Left renal cortex interstitium (tissue), 4 donors: ENCODE measurements at places on chromosomes 4 and X. TPM values are rescaled to one million over a fixed set of nuclear protein-coding genes. Genes with fewer than 3 reads are reported as not detected.

- DNase-seq, result no peak
Observed at GRCh38 chr4:42671431-42672194, 14.7 kb upstream of the ATP8A1 start.

PPEF1 gene
- 0.96 TPM for polyA plus RNA-seq

GRCh38 chr4:128639541-128640270 lies 169.8 kb upstream of the JADE1 start:
- no peak for DNase-seq

DNA sequence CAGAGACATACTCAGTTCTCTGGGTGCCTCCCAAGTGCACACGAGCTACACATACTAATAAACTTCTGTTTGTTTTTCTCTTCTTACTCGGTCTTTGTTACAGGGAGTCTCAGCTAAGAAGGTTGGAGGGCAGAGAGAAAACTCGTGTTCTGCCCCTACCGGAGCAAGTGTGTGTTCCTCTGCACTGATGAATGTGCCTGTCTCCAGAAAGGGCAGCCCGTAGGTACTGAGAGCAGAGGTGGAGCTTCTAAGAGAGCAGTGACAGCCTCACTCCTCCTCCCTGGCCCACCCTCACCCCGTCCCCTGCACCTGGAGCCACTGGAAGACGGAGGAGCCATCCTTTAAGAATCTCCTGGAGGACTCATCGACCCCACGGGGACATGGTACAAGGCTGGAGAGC lies 67.6 kb downstream of the MTNR1A start:
- no peak for DNase-seq

DNA sequence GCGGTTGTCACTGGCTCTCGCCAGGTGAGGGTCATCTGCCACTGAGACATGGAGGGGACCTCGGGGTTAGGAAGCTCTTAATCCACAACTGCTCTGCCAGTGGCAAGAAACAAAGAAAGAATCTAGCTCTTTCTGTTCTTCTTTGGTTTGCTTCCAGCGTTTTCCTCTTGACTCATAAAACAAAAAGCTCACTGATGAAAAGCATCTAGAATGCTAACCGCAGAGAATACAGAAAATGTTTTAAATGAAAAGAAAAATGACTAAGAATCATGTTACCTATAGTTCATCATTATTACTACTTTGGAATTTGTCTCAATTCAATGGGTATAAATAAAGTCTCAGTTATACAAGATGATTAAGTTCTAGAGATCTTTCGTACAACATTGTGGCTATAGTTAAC lies 274.8 kb upstream of the TENM3 start:
- DNase-seq, result no peak

DNA sequence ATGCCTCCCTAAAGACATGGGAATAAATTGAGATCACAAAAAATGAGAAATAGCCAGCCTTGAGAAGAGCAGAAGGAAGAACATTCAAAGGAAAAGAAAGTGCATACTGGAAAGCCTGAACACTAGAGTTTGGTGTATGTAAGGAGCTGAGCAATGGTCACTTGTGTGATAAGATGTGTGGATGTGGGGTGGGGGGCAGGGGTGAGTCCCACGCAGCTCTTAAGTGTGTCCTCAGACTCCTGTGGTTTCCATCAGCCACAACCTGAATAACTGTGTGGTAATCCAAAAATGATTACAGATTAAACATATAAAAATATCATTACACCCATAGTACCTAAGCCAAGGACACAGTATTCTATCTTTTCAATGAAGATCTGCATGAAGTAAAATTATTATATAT lies 59.9 kb downstream of the ELOVL6 start:
- no peak for DNase-seq

DNA sequence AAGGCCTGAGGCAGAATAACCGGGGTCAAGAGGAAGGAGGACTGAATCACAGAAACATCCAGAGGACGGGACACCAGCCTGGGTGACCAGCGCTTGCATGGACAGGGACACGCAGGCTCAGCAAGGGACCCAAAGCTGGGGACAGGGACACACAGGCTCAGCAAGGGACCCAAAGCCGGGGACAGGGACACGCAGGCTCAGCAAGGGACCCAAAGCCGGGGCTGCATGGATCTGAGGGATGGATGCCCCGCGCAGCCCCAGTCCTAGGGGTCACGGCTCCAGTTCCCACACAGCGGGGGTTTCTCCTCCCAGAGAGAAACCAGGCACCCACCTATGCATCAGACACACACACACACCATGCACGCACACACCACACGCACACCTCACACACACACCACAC lies 32.5 kb downstream of the FAM53A start:
- no peak for DNase-seq

- DNase-seq, result no peak
Observed at GRCh38 chr4:14272206-14272605, 644.7 kb upstream of the BOD1L1 start.

- no peak for DNase-seq
Observed at GRCh38 chrX:77652095-77652494, 133.9 kb downstream of the ATRX start.

EBP gene
- polyA plus RNA-seq, result 69.2 TPM

DNA sequence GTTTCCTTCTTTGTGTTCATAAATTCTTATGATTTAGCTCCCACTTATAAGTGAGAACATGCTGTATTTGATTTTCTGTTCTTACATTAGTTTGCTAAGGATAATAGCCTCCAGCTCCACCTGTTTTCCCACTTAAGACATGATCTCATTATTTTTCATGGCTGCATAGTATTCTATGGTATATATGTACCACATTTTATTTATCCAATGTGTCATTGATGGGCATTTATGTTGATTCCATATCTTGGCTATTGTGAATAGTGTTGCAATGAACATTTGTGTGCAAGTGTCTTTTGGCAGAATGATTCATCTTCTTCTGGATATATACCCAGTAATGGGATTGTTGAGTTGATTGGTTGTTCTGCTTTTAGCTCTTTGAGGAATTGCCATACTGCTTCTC lies 1234.8 kb downstream of the ADGRL3 start:
- no peak for DNase-seq

- no peak for DNase-seq
Observed at GRCh38 chr4:174999407-174999806, 81.2 kb downstream of the ADAM29 start.

DNA sequence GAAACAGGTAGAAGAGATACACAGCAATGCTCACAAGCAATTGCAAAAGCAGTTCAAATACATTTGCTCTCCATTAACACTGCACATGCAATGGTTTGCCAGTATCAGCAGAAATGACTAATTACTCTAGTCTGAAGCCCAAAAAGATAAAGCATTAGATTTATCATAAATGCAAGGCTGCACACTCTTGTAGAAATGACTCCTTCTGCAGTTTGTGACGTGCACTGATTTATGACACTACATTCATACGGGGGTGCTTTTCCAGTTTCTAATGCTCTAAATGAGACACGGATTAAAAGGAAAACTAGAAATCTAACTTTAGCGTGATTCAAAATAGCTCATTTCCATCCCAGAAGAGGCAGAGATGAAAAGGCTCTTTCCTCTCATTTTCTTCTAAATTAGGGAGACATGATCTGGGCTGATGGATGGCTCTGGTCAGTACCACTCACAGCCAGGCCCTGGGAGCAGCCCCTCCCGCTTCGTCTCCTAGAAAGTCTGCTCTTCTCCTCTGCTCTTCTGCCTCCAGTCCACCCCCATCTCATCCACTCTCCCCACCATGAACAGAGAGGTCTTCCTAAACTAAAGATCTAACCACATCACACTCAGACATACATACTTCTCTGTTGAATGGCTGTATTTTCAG lies 33.2 kb downstream of the PPP2R2C start:
- DNase-seq, result no peak

CACNA1F gene
- 0.11 TPM for polyA plus RNA-seq

DNA sequence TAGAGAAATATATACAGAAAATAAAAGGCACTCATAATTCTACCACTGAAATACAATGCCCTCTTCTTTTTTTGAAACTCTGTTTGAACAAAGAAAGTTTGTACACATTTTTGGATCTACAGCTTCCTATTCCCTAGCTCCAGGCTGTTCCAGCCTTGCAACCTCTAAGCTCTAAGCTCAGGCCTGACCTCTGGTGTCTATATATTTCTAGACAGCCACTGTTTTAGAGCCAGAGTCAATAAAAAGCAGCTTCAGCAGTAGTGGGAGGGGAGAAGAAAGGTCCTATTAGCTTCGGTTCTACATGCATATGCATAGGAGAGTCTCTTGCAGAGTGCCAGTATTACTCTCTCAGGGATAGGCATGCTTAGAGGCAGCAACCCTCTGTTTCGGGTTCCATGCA lies 39.7 kb downstream of the CLDN2 start:
- DNase-seq, result no peak

RAB41 gene
- 1.0 TPM for polyA plus RNA-seq

NLRP2B gene
- polyA plus RNA-seq, result 0.06 TPM

- DNase-seq, result no peak
Observed at GRCh38 chr4:101288365-101289145, 58.8 kb downstream of the PPP3CA start.

FANCB gene
- 3.6 TPM for polyA plus RNA-seq

GRCh38 chrX:44020693-44021092 lies 47.5 kb upstream of the NDP start:
- no peak for DNase-seq

DNA sequence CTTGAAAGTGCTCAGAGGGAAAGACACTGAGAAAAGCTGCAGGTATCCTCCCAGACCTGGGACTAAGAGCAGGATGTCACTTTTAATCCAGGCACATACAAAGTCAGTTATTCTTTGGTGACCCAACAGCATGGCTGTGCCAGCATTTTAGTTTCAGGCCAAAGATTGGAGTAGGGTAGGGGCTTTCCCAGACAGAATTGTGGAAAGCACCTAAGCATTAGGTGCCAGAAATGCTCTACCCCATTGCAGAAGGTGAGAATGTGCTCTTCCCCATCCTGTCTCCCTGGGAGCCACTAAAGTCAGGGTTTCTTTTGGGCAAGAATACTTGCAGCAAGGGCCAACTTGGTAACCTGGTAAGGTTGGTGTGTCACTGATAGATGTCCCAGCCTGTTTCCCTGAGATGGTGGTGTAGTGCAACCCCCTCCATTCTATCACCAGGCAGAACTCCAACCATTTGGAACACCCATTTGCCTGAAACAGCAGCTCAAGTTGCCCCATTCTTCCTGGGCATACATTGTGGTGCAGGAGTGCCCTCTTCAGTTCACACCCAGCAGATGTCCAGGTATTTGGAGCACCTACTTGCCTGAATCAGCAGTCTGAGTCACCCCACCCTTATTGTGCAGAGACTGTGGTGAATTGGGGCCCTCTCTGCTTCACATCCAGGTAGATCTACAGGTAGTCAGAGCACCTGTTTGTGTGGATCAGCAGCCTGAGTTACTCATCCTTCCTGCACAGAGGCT lies 183.5 kb downstream of the ZC4H2 start:
- DNase-seq, result no peak

GRCh38 chr4:78542373-78542772 lies 9.2 kb upstream of the ANXA3 start:
- DNase-seq, result no peak

MAGEA2 gene
- not detected for polyA plus RNA-seq

DNA sequence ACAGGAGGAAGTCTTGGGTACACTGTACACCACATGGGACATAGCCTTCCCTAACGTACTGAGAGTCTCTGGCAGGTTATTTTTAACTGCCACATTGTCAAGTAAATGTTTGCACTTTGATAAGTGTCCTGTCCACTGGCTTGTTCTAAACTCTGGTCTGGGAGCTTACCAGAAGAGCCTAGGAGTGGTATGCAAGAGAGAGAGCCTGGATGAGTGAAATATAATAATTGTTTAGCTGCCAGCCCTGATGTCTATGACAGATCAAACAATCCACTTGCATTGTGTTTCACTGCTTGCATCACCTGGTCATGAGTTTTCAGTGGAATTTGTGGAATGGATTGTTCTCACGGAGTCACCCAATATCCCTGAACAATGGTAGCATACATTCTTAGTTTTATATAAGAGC lies 91.6 kb downstream of the SHROOM3 start:
- no peak for DNase-seq

FRG2 gene
- not detected for polyA plus RNA-seq

PNCK gene
- polyA plus RNA-seq, result 6.9 TPM

CASP6 gene
- 33.8 TPM for polyA plus RNA-seq

DNA sequence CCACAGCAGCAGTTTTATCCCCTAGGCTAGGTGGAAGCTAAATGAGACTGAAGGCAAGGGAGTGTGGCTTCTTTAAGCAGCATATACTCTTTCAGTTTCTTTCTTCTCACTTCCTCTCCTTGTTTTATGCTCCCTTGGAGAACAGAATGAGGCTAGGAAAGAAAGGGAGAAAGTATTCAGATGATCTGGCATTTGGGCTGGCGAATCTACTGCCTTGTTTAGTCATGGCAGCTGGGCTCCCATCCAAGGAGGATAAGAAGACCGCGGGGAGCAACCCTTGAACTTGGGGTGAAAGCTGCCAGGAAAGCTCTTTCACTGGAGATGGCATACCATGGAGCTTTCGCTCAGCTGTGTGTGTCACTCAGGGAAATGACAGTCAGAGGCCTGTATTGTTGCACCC lies 72.1 kb downstream of the ARHGEF38 start:
- no peak for DNase-seq

DNA sequence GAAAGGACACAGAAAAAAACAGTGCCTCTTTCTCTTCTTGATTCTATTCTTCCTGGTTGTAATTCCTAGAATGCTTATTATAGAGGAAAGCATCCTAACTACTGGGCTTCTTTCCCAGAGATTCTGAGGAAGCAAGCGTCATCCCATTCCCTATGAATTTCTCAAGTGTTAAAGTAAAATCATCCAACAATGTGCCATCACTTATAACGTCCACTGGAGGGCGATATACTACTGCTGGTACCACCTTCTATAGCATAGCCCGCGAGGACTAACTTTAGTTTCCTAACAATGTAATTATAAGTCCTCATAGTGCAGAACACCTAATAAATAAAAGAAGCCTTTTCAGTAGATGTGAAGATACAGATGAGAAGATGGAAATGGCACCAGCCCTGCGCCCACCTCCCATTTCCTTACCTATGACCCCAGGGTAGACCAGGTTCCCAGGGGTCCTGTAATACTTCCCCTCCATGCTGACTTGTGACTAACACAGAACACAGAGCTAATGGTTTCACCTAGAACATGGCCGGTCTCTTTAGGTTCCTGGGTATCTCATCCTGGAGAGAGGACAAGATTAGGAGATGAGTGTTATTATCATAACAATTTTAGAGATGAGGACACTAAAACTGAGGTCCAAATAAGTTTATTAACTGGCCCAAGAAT lies 4.2 kb downstream of the CENPVL3 start:
- no peak for DNase-seq

SLC2A9 gene
- 11.3 TPM for polyA plus RNA-seq

THAP6 gene
- 34.2 TPM for polyA plus RNA-seq

DNA sequence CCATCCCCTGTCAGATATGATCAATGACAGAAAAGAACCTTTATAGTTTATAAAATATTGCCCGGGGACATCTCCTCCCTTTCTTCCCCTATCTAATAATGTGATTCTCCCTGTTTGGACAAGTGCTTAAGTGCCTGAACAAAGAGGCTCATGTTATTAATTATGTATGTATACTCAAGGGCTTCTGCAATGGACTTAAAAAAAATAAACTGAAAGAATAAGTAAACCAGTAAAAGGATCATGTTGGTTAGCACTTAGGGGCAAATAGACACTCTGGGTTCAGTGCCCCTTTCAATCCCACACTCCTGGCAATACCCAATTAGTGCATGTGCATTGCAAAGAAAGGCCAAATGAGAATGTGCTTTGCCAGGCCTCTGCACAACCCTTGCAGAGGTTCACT lies 30.7 kb upstream of the RPS6KA6 start:
- DNase-seq, result no peak

RTL9 gene
- polyA plus RNA-seq, result 0.35 TPM

GRCh38 chr4:106344647-106344970 lies 24.0 kb downstream of the GIMD1 start:
- no peak for DNase-seq
